Activated effector memory CD4-positive, alpha-beta T cell treated with Interleukin-2 at 50 U/mL for 16 hours (primary cell): ENCODE measurements at places on chromosomes 1 and 21.

DNA sequence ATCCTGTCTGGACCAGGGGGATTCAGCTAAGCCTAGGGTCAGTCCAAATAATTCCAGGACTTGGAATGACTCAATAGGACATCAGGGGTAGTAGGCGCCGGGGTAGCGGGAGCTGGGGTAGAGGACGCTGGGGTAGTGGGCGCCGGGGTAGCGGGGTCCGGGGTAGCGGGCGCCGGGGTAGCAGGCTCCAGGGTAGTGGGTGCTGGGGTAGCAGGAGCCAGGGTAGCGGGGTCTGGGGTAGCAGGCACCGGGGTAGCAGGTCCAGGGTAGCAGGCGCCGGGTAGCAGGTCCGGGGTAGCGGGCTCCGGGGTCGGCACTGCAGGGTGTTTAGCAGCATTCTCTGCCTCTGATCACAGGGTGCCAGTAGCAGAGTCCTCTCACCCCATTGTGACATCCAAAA lies 248.9 kb downstream of the KCNJ6 start:
- DNase-seq = no peak

DNA sequence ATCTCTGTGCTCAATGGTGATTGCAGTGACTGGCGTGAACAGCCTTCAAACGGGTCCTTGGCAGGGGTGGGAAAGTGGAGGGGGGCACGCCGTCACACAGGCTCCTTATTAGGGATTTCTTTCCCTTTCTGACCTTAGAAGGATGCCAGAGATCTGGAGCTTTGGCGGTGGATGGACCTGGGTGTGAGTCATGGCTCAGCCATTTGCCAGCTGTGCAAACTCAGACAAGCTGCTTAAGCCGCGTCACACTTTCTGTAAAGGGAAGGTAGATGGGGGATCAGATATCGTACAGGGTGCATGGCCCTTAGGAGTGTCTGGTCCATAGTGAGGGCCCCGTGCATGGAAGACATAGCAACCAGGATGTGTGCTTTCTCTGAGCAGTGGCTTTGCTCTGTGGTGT lies 48.3 kb upstream of the C1orf174 start:
- no peak for DNase-seq

DNA sequence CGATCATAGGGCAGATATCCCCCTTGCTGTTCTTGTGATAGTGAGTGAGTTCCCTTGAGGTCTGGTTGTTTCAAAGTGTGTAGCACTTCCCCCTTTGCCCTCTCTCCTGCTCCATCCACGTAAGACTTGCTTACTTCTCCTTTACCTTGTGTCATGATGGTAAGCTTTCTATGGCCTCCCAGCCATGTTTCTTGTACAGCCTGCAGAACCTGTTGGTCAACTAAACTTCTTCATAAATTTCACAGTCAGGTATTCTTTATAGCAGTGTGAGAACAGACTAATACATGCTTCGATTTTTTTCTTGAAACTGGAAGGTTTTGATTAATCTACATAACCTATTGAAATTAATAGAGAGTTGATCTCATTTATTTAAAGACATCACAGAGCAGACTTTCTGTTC lies 302.5 kb upstream of the PBX1 start:
- no peak for DNase-seq

DNA sequence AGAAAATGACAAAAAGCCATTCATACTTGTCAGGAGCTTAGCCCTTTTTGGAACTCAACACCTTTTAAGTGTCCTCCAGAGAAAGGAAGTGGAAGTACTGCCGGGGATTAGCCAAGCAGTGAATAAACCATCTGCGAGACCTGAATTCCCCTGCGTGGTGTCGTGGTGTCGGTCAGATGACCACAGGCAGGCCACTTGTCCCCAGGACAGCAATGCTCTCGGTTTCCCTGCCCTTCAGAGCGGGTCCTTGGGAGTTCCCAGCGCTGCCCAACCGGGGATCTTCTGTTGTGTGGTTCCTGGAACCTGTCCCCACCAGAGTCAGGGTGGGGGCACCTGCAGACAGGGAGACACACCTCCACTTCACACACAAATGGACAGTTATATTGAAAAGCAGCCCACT lies 9.2 kb downstream of the GPR157 start:
- no peak for DNase-seq

GRCh38 chr1:53337499-53337898 lies 9.6 kb upstream of the LRP8 start:
- DNase-seq = no peak

GRCh38 chr1:54276617-54277450 lies 76.9 kb downstream of the MRPL37 start:
- DNase-seq = no peak

DNA sequence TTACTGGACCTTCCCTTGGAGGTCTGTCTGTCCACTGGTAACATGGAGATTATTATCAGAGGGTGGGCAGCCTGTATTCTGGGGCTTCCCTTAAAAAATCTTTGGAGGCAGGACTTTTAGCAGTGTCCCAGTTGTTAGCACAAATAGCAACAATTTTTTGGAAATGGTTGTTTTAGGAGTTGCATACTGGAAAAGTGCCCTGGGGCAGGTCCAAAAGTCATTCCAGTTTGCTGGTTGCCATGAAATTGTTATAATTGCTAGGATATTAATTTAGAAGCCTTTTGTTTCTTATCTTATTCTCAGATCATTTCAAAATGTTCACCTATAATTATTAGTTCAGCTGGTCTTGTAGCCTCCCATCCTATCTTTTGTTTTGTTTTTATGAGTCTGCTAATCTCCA lies 71.0 kb downstream of the PTGS2 start:
- no peak for DNase-seq

DNA sequence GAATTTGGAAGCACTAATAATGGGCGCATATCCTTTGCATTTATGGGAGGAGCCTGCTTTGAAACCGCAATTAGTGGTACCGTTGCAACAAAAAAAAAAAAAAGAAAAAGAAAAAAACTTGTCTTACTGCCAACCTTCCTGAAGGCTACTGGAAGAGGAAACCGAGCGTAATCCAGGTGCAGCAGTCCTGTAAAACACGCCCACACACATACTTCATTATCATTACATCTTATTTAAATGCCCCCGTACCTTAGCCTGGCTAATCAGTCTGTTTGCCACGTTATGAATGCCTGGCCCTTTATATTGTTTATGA lies 686 bp upstream of the ZNF281 start:
- no peak for DNase-seq

GRCh38 chr1:233672732-233673131 lies 58.8 kb downstream of the KCNK1 start:
- no peak for DNase-seq

DNA sequence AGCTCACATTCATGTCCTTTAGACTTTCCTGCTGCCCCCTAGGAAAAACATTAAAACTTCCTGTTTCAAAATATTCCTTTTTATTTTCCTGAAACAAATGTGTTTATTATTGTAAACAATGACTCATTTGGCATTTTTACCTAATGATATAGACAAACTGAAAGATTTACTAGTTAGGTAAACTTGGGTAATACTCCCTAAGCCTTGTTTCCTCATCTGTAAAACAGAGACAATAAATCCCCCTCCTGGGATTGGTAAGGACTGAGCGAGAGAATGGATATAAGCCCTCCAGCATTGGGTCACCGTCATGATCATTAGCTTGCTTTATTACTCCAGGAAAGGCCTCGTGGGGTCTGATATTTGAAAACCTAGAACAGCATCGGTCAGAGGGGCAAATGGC lies 59.8 kb downstream of the LPAR3 start:
- no peak for DNase-seq

GRCh38 chr1:41361495-41362356 lies 492 bp downstream of the FOXO6 start:
- DNase-seq = no peak

- DNase-seq = no peak
These were observed 2.0 kb downstream of the EDARADD start for GRCh38 chr1:236395947-236396664.

- no peak for DNase-seq
These were observed 110.5 kb downstream of the PRDM16 start for GRCh38 chr1:3179471-3179870.

DNA sequence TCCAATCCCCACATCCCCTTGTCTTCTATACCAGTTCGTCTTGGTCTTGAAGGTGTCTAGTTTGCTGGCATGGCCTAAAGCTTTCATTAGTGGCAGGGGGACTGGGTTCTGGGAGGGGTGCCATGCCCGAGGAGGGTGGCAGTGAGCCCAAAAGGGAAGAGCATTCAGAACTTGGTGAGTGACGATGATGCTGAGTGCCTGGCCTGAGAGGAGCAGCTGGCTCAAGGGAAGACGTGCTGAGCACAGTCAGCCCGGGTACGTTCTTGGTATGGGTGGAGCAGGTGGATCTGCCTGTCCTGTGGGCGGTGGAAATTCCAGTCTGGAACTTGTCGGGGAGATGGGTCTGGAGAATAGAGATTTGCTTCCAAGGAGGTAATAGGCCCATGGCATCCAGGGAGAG lies 4.6 kb downstream of the FDPS start:
- DNase-seq = no peak

DNA sequence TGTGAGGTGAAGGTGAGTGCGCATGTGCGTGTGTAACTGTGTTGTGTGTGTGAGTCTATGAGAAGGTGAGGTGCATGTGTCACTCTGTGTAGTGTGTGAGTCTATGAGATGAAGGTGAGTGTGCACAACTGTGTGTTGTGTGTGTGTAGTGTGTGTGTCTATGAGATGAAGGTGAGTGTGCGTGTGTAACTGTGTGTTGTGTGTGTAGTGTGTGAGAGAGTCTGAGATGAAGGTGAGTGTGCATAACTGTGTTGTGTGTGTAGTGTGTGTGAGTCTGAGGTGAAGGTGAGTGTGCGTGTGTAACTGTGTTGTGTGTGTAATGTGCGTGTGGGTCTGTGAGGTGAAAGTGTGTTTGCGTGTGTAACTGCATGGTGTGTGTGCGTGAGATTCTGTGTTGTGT lies 154.0 kb downstream of the FOXD2 start:
- no peak for DNase-seq

DNA sequence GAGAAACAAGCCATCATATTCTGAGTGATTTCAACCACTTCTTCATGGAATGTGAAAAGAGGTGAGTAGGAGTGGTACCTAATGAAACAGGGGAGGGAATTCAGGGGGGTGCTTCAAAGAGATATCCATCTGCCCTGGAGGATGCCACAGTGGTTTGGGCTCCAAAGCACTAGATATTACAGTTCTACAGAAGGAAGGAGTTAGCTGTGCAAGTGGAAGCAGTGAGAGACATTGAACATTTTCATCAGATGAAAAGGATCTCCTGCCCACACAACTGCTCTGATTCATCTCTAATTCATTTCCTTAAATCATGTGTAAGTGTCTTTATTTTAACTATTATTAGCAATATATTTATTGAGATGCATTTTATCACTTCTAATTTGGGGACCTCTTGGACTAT lies 2.8 kb upstream of the RGS5 start:
- no peak for DNase-seq

DNA sequence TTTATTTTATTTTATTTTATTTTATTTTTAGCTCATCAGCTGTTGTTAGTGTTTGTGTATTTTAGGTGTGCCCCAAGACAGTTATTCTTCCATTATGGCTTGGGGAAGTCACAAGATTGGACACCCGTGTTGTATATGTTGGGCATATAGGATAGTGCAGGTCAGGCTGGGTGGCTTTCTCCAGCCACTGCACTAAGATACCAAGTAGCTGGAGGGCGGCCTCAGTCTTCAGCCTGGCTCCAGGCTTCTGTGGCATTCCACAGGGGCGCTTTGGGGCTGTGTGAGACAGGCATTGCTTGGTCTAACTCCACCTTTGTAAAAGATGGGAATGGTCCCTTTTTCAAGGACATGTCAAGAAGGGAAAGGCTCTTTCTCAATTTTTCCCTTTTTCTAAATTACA lies 16.5 kb downstream of the RRP1B start:
- no peak for DNase-seq

DNA sequence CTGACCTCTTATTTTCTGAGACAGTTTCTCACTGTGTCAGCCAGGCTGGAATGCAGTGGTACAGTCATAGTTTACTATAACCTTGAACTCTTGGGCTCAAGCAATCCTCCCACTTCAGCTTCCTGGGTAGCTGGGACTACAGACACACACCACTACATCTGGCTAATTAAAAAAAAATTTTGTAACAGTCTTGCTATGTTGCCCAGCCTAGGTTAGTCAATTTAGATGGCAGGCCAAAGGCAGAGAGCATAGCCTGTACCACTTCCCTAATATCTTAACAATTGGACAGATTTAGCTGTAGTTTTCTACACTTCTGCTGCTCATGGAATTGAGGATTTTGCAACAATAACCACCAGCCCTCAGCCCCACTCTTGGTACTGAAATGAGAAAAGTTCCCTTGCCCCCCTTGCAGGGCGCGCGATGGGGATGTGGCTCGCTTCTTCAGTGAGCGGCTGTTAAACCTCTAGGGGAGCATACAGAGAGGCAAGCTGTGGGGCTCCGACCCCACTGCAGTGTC lies 34.9 kb upstream of the PTGFRN start:
- no peak for DNase-seq

GRCh38 chr1:220368352-220369265 lies 96.4 kb upstream of the RAB3GAP2 start:
- no peak for DNase-seq

- DNase-seq = no peak
These were observed 41.8 kb downstream of the CDCP2 start for GRCh38 chr1:54110996-54111395.

- DNase-seq = no peak
These were observed 8.2 kb downstream of the TTC13 start for GRCh38 chr1:230970432-230970831.

- DNase-seq = no peak
These were observed 1.7 kb downstream of the EGLN1 start for GRCh38 chr1:231420299-231420958.

- DNase-seq = no peak
These were observed 173.7 kb downstream of the KCNJ6 start for GRCh38 chr21:37742532-37742931.

- DNase-seq = no peak
These were observed 722 bp upstream of the SLC19A2 start for GRCh38 chr1:169486281-169487051.

GRCh38 chr1:220882061-220882891 lies 3.0 kb downstream of the HLX start:
- DNase-seq = no peak

DNA sequence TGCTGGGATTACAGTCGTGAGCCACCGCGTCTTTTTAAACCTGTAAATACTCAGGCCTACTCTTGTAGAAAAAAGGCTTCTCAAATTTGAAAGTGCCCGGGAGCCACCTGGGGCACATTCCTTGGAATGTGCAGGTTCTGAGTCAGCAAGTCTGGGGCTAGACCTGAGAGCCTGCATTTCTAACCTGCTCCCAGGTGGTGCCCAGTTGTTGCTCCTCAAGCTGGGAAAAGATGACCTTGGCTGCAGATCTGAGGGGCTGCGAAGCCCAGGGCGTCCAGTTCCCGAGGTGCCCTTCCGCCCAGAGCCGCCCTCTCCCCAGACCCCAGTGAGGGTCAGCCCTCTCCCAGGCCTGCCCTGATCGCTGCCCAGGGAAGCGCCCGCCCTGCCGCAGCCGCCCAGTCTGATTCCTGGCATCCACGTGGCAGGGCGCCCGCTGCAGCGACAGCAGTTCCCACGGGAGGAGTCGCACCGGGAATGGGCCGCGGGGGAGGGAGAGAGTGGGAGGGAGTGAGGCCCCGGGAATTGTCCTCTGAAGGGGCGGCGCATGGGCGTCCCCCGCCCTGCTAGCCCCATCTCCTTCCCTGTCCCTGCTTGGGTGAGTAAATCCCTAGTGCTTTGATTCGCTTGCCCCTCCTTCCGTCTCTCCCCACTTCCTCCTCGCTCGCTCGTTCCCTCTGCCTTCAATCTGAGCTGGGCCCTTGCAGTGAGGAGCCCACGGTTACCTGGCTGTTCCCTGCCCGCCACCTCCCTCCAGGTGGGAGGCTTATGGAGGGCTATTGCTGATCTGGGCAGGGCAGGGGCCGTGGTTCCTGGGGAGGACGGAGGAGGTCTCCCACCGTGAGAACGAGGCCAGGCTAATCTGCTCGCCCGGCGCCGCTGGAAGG lies 18.8 kb upstream of the TENT5B start:
- DNase-seq = no peak
